ENCODE measurements at places on chromosomes 5 and 9. TPM values are rescaled to one million over a fixed set of nuclear protein-coding genes. Genes with fewer than 3 reads are reported as not detected.

The GRIA1 gene
- under 0.01 TPM for total RNA-seq

The NR2F1 gene
- 41.5 TPM for total RNA-seq

The CCDC183 gene
- 0.51 TPM for total RNA-seq

The GHR gene
- total RNA-seq, result 3.1 TPM

The FOXD4L6 gene
- total RNA-seq, result under 0.01 TPM

The PCDHA1 gene
- total RNA-seq, result not detected

The ICE1 gene
- total RNA-seq, result 17.5 TPM

Measured in dermis microvascular lymphatic vessel endothelial cell (primary cell).